ENCODE measurements at places on chromosomes 11 and 22.

- no peak for DNase-seq
Observed at GRCh38 chr22:46346680-46347405, 11.3 kb downstream of the TRMU start.

DNA sequence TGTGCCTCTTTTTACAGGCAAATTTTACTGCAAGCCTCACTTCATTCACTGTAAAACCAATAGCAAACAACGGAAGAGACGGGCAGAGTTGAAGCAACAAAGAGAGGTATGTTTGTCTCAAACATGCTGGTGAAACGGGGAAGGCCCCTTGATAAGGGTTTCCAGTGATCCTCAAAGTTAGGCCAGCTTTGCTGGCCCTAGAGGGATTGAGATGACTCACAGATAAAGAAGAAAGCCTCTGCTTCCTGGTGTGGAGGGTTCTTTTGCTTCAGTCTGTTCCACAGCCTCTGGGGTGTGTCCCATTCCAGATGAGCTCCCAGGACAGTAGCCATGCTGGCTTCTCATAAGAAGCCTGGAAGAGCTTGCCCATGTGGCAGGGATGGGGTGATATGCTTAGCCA, 118.9 kb upstream of the PARVA start:
- no peak for DNase-seq

DNA sequence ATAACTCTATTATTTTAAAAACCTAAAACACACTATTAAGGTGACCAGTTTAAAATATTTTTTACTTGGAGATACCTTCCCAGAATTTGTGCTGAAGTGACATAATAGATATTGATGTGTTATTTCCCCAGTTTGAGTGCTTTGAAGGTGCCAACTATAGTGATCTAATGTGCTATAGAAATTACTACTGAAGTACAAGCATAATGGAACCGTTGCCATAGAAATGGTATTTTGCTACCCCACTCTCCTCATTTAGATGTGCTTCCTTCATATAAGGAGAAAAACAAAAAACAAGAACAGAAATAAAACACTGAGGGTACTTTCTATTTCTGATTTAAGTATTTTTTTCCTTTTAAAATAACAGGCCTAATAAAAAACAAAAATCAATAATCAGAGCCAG, 19.2 kb downstream of the DDI1 start:
- DNase-seq, result no peak

GRCh38 chr11:83827940-83828554, 541.9 kb upstream of the CCDC90B start:
- no peak for DNase-seq

GRCh38 chr22:23384431-23384830, 195.7 kb downstream of the IGLL1 start:
- no peak for DNase-seq

Data from DMS 273 treated with DMSO at 0.1 percent for 48 hours (cell line).